Activated T-helper 1 cell treated with anti-CD3 and anti-CD28 coated beads, Interleukin-12 subunit alpha, Interleukin-12 subunit beta, Interleukin-2, Interleukin-4 antibody, amounts not matched to agents 30 ng/mL and 10 ng/mL and 1 ng/mL, durations not matched to agents 14 hours and 24 hours and 36 hours (primary cell): ENCODE measurements at places on chromosomes 5 and 9. TPM values are rescaled to one million over a fixed set of nuclear protein-coding genes. Genes with fewer than 3 reads are reported as not detected.

Gene HABP4
- total RNA-seq, result 10.8 and 11.1 TPM in 2 replicates

GRCh38 chr5:16937503-16938161, 1.5 kb upstream of the MYO10 start:
- no peak overlapping the region for H3K27ac ChIP-seq
- H3K4me3 ChIP-seq, result no peak overlapping the region
- peaks cover 59% of the 10 kb centered on the region for H3K27me3 ChIP-seq

GRCh38 chr5:39513236-39513635, 88.5 kb upstream of the DAB2 start:
- DNase-seq, result no peak
- H3K27ac ChIP-seq, result no peak overlapping the region
- H3K4me1 ChIP-seq, result no peaks in the 10 kb centered on the region
- no peaks in the 10 kb centered on the region for H3K36me3 ChIP-seq

Gene RPL7A
- 2,401 and 2,463 TPM in 2 replicates for total RNA-seq

Gene SKIC3
- total RNA-seq, result 60.2 and 63.8 TPM in 2 replicates

GRCh38 chr9:14935106-14935751, 25.0 kb upstream of the FREM1 start:
- no peak overlapping the region for H3K4me3 ChIP-seq
- no peak for DNase-seq
- no peaks in the 10 kb centered on the region for H3K4me1 ChIP-seq
- H3K36me3 ChIP-seq, result no peaks in the 10 kb centered on the region
- H3K27ac ChIP-seq, result no peak overlapping the region

Gene IL33
- total RNA-seq, result not detected in 2 replicates

Gene PCDHA1
- not detected in 2 replicates for total RNA-seq
